ENCODE measurements at places on chromosomes 7 and 10. TPM values are rescaled to one million over a fixed set of nuclear protein-coding genes. Genes with fewer than 3 reads are reported as not detected.

Gene HABP2
- not detected for total RNA-seq

Gene MACC1
- 2.4 TPM for total RNA-seq

Gene REPIN1
- 69.6 TPM for total RNA-seq

Gene CYP2E1
- total RNA-seq, result 0.30 TPM

Gene CARD11
- total RNA-seq, result 4.8 TPM

Gene SPAM1
- total RNA-seq, result not detected

Gene PTPRN2
- total RNA-seq, result 10.7 TPM

GRCh38 chr7:143735962-143736361 is 21.5 kb downstream of the CTAGE6 start:
- DNase-seq, result no peak
- no peaks in the 10 kb centered on the region for H3K36me3 ChIP-seq
- H3K27me3 ChIP-seq, result no peaks in the 10 kb centered on the region

- H3K27me3 ChIP-seq, result no peaks in the 10 kb centered on the region
- H3K27ac ChIP-seq, result no peak overlapping the region
- no peak for DNase-seq
- no peaks in the 10 kb centered on the region for H3K4me1 ChIP-seq
- no peak overlapping the region for H3K4me3 ChIP-seq
These were observed 154.4 kb upstream of the NPY start for GRCh38 chr7:24129597-24129996.

DNA sequence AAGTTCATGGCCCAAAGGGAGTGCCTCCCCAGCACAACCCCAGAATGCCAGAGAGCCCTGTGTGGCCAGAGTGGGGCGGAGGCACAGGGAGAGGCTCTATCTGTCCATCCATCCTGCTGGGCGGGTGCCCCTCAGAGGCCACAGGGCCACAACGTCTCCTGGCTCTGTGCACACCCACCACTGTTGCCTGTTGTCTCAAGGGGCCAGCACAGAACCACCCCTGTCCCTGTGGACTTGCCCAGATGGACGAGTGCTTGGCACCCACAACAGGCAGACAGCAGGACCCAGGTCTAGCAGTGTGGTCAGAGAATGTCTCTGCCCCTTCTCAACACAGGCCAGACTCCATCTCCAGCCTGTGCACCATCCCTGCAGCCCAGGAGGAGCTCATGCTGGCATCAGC is 92.8 kb downstream of the PAXIP1 start:
- no peak for DNase-seq
- no peaks in the 10 kb centered on the region for H3K27me3 ChIP-seq
- no peaks in the 10 kb centered on the region for H3K36me3 ChIP-seq
- no peaks in the 10 kb centered on the region for H3K4me1 ChIP-seq
- no peak overlapping the region for H3K27ac ChIP-seq

- no peak overlapping the region for H3K4me3 ChIP-seq
- H3K4me1 ChIP-seq, result peaks cover 74% of the 10 kb centered on the region
- no peaks in the 10 kb centered on the region for H3K27me3 ChIP-seq
- DNase-seq, result no peak
- no peak overlapping the region for H3K27ac ChIP-seq
These were observed 69.6 kb downstream of the NT5C2 start for GRCh38 chr10:103123282-103124024.

DNA sequence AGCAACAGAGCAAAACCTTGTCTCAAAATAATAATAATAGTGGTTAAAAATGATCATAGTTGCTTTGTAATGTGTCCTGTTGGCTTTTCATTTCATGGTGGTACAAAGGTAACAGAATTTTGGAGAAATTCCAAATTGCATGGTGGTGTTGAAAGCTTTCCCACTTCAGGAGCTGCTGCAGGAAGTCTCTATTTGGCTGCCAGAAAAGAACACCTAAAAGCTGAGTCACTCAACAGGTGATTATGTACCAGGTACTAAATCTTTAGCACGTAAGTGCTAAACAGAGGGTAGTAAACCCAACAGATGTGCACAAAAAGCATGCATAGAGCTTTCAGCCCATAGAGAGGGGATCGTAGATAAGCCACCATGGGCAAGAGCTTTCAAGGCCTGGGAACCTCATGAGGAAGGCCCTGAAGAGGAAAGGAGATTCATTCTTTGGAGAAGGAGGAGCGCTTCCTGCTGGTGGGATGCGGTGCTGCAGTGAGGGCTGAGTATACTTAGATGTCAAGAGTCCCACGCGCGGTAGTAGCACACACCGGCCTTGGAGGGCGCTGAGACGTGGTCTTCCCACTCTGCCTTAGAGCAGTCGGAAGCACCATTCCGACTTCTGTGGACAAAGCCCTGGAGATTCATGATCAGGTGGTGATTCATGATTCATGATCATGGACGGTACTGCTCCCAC is 118.7 kb downstream of the RALA start:
- no peaks in the 10 kb centered on the region for H3K36me3 ChIP-seq
- no peak overlapping the region for H3K27ac ChIP-seq
- DNase-seq, result no peak

DNA sequence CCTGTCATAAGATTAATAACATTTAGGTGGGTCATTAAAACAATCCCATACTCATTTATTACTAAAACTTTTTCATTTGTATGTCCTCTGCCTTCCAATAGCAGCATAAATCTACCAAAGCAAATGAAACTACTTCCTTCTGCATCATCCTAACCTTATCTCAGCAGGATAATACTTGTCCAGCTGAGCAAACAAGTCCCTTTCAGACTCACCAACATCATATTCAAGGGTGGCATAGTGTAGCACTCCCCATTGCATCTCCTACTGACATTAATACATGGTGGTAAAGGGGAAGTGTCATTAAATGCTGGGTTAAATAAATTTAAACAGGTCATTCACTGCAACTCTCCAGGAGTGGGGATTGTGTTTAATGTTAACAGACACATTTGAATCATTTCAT is 3.4 kb upstream of the MINDY3 start:
- no peak overlapping the region for H3K27ac ChIP-seq
- peaks cover 9% of the 10 kb centered on the region for H3K4me1 ChIP-seq
- no peaks in the 10 kb centered on the region for H3K36me3 ChIP-seq

DNA sequence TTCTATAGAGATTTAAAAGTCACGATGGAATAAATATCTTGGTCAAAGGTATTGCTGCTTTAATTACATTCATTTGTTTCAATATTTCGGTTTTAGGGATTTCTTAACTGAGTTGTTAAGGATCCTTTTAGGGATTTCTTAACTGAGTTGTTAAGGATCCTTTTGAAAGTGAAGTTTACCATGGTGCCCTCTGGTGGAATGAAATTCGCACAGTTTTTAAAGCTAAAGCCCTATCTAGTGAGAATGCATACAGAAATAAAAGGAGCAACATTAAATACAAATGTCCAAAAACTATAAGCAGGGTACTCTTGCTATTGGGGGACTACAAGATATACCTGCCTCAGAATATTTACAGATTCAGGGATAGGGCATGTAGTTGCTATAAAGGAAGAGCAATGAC is 193.7 kb downstream of the RNLS start:
- H3K4me1 ChIP-seq, result peaks cover 58% of the 10 kb centered on the region
- H3K4me3 ChIP-seq, result no peak overlapping the region
- DNase-seq, result no peak
- no peaks in the 10 kb centered on the region for H3K36me3 ChIP-seq

DNA sequence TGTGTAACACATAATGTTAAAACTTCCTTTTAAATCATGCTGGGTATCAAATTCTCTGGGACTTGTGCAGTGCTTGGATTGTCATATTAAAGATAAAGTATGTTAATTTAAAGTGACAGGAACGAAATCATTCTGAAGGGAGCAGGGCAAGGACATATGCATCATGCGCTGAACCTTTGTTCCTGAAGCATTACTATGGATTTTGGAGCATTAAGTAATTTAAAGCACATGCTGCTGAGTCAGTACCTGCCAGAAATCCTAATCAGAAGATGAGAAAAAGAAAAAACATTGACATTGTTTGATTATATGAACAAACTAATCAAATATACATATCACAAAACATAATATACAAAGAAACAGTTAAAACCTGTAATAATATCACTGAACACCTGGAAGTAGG is 101.4 kb downstream of the MICU1 start:
- DNase-seq, result no peak
- no peaks in the 10 kb centered on the region for H3K4me1 ChIP-seq
- no peaks in the 10 kb centered on the region for H3K27me3 ChIP-seq
- no peak overlapping the region for H3K27ac ChIP-seq

DNA sequence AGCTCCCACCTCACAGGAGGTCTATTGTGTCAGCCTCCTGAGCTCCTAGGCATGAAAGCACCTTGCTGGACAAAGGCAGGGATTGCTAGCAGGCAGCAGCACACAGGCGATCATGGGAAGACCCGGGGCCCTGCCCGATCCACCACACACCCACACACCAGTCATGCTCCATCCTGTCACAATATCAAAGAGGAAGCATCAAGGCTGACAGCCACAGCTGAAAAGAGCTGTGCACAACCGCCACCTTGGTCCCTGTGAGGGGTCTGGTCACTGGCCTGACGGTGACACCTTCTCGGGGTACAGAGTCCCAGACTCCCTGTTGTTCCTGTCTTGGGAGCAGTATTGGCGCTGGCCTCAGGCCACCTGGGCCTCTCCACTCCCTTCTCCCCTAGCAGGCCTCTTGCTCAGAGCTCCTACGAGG is 89.7 kb upstream of the RET start:
- H3K4me1 ChIP-seq, result no peaks in the 10 kb centered on the region
- H3K27ac ChIP-seq, result no peak overlapping the region
- no peak for DNase-seq
- no peaks in the 10 kb centered on the region for H3K27me3 ChIP-seq
- H3K4me3 ChIP-seq, result no peak overlapping the region

- peaks cover 5% of the 10 kb centered on the region for H3K36me3 ChIP-seq
- H3K27me3 ChIP-seq, result no peaks in the 10 kb centered on the region
- peak overlapping the region; percentile 86 for H3K27ac ChIP-seq
- DNase-seq, result no peak
- peaks cover 26% of the 10 kb centered on the region for H3K4me1 ChIP-seq
These were observed 570 bp downstream of the BMS1 start for GRCh38 chr10:42783181-42783549.

DNA sequence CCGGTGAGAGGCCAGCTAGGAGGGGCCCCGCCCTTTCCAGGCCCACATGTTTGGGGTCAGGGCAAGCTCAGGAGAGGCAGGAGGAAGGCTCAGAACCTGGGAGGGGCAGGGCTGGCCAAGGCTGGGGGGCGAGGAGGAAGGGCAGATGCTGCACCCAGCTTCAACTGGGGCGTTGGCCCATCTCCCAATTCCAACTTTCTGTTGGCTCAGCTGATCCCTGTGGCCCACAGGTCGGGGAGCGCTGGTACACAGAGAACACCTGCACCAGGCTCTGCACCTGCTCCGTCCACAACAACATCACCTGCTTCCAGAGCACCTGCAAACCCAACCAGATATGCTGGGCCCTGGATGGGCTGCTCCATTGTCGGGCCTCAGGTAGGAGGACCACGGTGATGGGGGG is 40.1 kb downstream of the ZAN start:
- H3K4me3 ChIP-seq, result no peak overlapping the region
- H3K36me3 ChIP-seq, result no peaks in the 10 kb centered on the region
- H3K4me1 ChIP-seq, result no peaks in the 10 kb centered on the region
- no peaks in the 10 kb centered on the region for H3K27me3 ChIP-seq
- H3K27ac ChIP-seq, result no peak overlapping the region
- DNase-seq, result no peak

DNA sequence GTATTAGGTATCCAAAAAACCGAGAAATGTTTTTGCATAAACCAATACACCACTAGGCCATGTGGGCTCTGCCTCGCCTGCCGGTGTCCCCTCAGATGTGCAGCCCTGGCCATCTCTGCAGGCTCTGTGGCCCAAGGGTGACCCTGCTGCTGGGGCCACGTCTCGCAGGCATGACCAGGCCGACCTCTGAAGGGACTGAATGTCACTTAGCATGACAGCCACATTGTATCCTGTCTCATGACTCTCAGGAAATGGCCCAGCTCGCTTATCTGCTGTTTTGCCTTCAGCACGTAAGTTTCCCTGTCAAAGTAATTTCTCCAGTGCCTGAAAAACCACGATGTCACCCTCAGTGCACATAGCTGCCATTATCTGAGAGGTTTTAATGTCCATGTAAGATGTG is 49.5 kb upstream of the ZNF32 start:
- H3K27ac ChIP-seq, result no peak overlapping the region
- no peaks in the 10 kb centered on the region for H3K4me1 ChIP-seq
- no peaks in the 10 kb centered on the region for H3K27me3 ChIP-seq
- no peak overlapping the region for H3K4me3 ChIP-seq
- peak; percentile 1 for DNase-seq

GRCh38 chr10:75525067-75525466 is 93.6 kb downstream of the LRMDA start:
- H3K4me3 ChIP-seq, result no peak overlapping the region
- H3K4me1 ChIP-seq, result no peaks in the 10 kb centered on the region
- H3K36me3 ChIP-seq, result no peaks in the 10 kb centered on the region
- H3K27ac ChIP-seq, result no peak overlapping the region
- DNase-seq, result no peak
- H3K27me3 ChIP-seq, result no peaks in the 10 kb centered on the region

DNA sequence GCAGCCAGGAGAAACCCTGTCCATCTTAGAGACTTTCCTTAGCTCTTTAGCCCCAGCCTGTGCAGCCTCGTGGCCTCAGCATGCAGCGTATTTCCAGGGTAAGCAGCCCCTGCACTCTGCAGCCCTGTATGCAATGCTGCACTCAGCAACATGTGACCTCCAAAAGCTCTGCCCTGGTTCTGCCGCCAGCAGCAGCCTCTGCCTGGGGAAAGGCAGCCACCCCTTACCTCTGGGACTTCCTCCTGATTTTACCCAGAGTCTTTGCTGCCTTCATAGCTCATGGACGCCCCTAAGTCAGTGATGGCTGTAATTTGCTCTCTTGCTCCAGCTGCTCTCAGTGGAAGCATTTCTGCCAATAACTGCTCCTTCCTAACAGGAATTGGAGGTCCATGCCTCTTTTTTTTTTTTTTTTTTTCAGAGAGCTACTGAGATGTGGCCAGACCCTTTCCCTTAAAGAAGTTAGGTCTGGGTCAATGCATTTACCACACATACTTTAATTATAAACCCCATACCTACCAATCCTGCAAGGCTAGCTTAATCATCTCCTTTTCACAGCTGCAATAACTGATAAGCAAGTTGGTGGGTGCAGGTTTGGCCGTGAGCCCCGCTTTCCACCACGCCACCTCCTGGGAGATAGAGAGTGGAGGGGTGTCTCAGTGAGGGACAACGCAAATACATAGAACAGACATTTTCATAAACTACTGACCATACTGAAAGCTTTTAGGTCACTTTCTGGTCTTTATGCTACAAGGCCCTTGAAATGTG is 71.7 kb downstream of the RAMP3 start:
- no peak for DNase-seq
- H3K36me3 ChIP-seq, result no peaks in the 10 kb centered on the region
- no peak overlapping the region for H3K27ac ChIP-seq
- H3K27me3 ChIP-seq, result no peaks in the 10 kb centered on the region

DNA sequence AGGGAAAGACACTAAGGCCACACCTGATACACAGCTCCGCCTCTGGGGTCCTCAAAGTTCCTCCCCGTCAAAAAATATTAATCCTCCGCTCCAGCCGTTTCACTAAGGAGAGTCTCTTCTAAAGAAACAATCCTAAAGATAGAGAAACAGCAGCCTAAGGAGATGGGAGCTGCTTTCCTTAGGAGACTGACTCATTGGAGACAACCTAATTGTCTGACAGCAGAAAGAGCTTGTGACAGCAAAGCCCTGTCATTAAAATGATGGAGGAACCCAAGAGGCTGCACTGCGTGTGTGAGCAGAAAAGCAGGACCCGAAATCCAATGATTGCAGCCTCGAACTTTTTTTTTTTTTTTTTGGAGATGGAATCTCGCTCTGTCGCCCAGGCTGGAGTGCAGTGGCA is 44.0 kb upstream of the TNRC18 start:
- H3K27ac ChIP-seq, result no peak overlapping the region
- no peaks in the 10 kb centered on the region for H3K4me1 ChIP-seq
- H3K27me3 ChIP-seq, result no peaks in the 10 kb centered on the region

All from tibial nerve (tissue), 4 donors.